ENCODE measurements at places on chromosomes 16 and 17. TPM values are rescaled to one million over a fixed set of nuclear protein-coding genes. Genes with fewer than 3 reads are reported as not detected.

GRCh38 chr16:68750193-68750695 is 13.2 kb downstream of the CDH1 start:
- no peak overlapping the region for H3K4me3 ChIP-seq
- peaks cover 6% of the 10 kb centered on the region for H3K27me3 ChIP-seq
- H3K27ac ChIP-seq = no peak overlapping the region
- H3K4me1 ChIP-seq = no peaks in the 10 kb centered on the region
- DNase-seq = no peak

- H3K36me3 ChIP-seq = no peaks in the 10 kb centered on the region
- H3K27me3 ChIP-seq = peaks cover 3% of the 10 kb centered on the region
- no peak for DNase-seq
- H3K27ac ChIP-seq = no peak overlapping the region
- H3K4me3 ChIP-seq = no peak overlapping the region
- H3K4me1 ChIP-seq = no peaks in the 10 kb centered on the region
Observed at GRCh38 chr17:33506889-33507650, 214.0 kb upstream of the ASIC2 start.

DNA sequence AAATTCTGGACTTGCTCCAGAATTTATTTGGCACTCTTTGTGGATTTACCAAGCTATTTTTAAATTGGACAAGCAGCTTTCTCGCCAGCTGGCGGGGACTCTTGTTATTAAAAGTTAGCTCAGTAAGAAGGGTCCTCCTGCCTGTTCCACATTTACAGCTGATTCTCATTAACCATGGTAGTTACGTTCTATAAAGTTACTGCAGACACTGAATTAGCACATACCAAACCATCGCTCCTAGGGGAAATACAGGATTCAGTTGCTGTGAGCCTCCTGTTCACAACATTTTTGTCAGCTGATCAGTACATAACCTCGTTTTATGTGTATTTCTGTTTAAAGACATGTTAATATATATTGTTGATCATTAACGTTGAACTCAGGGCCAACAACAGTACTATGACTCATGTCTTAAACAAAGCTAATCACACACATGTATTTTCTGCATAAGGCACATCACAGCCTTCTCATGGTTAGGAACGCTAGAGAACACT is 4.2 kb downstream of the LDAF1 start:
- peak; percentile 72 for DNase-seq
- H3K4me3 ChIP-seq = peak overlapping the region; percentile 1
- peaks cover 41% of the 10 kb centered on the region for H3K36me3 ChIP-seq
- peak overlapping the region; percentile 72 for H3K27ac ChIP-seq
- no peaks in the 10 kb centered on the region for H3K27me3 ChIP-seq

- no peak overlapping the region for H3K27ac ChIP-seq
- DNase-seq = no peak
Observed at GRCh38 chr16:11201498-11202259, 54.3 kb downstream of the SOCS1 start.

- no peak overlapping the region for H3K27ac ChIP-seq
- H3K36me3 ChIP-seq = no peaks in the 10 kb centered on the region
- H3K27me3 ChIP-seq = no peaks in the 10 kb centered on the region
- H3K4me1 ChIP-seq = peaks cover 72% of the 10 kb centered on the region
Observed at GRCh38 chr17:17763136-17763535, 73.7 kb downstream of the SREBF1 start.

GRCh38 chr16:19879241-19879792 is 5.3 kb downstream of the GPRC5B start:
- H3K36me3 ChIP-seq = no peaks in the 10 kb centered on the region
- peak overlapping the region; percentile 62 for H3K27ac ChIP-seq
- DNase-seq = no peak
- H3K4me3 ChIP-seq = no peak overlapping the region

CDH16 gene
- total RNA-seq = not detected

- no peaks in the 10 kb centered on the region for H3K27me3 ChIP-seq
- no peak for DNase-seq
- no peaks in the 10 kb centered on the region for H3K4me1 ChIP-seq
- H3K4me3 ChIP-seq = no peak overlapping the region
- no peak overlapping the region for H3K27ac ChIP-seq
Observed at GRCh38 chr16:83420206-83420760, 387.5 kb upstream of the HSBP1 start.

DNA sequence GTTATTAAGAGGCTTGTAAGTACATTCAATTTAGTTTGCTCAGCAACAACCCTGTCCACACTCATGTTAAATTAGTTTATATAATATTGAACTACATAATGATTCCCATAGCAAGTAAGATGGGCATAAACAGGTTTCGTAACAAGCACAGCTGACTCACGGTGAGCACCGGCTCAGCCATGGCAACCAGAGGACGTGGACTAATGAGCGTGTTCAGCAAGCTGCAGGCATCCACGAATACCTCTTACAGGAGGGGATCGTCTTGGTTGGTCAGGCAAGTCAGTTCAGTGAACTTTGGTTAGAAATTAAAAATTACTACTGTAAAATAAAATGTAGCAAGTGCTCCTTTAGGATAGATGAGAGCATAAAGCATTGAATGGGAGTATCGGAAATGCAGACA is 58.4 kb downstream of the ELAC2 start:
- DNase-seq = no peak
- no peaks in the 10 kb centered on the region for H3K36me3 ChIP-seq
- H3K27ac ChIP-seq = no peak overlapping the region

ACE gene
- 10.7 TPM for total RNA-seq

GRCh38 chr17:30831257-30831656 is 509 bp upstream of the ATAD5 start:
- DNase-seq = no peak
- H3K27me3 ChIP-seq = no peaks in the 10 kb centered on the region
- H3K4me1 ChIP-seq = peaks cover 4% of the 10 kb centered on the region
- no peak overlapping the region for H3K27ac ChIP-seq
- no peaks in the 10 kb centered on the region for H3K36me3 ChIP-seq

SGCA gene
- total RNA-seq = 151 TPM

GRCh38 chr17:19270347-19270703 is 33.2 kb downstream of the EPN2 start:
- no peaks in the 10 kb centered on the region for H3K27me3 ChIP-seq
- H3K27ac ChIP-seq = peak overlapping the region; percentile 20
- no peak overlapping the region for H3K4me3 ChIP-seq
- H3K36me3 ChIP-seq = no peaks in the 10 kb centered on the region

ENPP7 gene
- total RNA-seq = not detected

DNA sequence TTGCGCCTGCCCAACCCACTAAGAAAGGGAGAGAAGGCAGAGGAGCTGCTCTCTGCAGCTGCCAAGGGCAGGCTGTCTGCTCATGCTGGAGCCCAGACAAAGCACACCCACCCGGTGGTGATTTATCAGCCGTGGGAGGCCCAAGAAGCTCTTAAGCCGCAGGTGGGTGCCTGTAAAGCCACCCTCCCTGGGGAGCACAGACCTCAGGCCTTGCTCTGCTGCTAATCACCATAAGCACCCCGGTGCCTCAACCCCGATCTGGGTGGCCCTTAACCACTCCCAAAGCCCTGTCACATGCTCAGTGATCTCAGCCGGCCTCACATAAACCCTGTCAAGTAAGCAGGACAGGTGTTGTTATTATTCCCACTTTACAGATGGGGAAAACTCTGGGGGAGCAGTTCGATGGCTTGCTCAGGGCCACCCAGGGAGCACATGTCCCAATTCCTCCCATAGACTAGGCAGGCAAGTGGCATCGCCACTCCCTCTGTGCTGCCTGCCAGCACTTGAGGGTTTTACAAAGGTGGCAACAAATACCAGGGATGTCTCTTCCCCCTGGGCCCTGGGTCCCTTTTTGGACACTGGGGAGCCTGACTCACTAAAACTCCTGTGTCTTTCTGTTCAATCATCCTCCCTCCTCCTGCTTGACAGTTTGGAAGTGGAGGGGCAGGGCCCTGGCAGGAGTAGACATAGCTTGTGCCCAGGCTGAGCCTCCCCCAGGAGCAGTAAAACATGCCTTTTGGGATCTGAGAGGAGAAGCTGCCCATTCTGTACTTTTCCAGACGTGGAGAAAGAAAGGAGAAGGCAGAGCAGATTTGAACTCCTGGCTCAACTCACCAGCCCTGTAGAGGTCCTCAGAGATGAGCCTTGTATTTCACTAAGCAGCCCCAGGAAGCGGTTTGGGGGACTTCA is 299.3 kb downstream of the SOX9 start:
- no peaks in the 10 kb centered on the region for H3K36me3 ChIP-seq
- no peak for DNase-seq
- H3K27me3 ChIP-seq = no peaks in the 10 kb centered on the region
- H3K4me3 ChIP-seq = no peak overlapping the region
- H3K27ac ChIP-seq = no peak overlapping the region
- no peaks in the 10 kb centered on the region for H3K4me1 ChIP-seq

OTOP2 gene
- total RNA-seq = not detected

- H3K4me1 ChIP-seq = no peaks in the 10 kb centered on the region
- no peaks in the 10 kb centered on the region for H3K36me3 ChIP-seq
- no peaks in the 10 kb centered on the region for H3K27me3 ChIP-seq
- DNase-seq = no peak
- H3K27ac ChIP-seq = no peak overlapping the region
Observed at GRCh38 chr16:62732092-62732491, 695.9 kb upstream of the CDH8 start.

DNA sequence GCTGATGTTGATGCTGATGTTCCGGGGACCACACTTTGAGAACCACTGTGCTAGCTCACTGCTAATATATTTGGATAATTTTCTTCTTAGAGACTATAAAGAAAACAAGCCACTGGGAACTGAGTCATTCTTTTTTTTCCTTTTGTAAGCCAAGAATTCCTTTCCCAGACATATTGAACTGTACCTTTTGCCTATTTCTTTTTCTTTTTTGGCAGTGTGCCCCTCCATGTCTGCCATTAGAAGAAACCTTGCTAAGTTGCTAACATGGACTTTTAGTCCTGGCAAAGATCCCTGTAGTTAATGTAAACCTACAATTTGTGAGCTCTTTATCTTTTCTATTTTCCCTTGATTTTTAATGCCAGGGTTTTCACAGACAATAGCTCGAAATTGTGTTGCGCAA is 17.3 kb upstream of the ERCC4 start:
- no peaks in the 10 kb centered on the region for H3K36me3 ChIP-seq
- no peaks in the 10 kb centered on the region for H3K4me1 ChIP-seq
- no peak overlapping the region for H3K27ac ChIP-seq
- H3K27me3 ChIP-seq = no peaks in the 10 kb centered on the region
- no peak for DNase-seq

TGFB1I1 gene
- total RNA-seq = 37.4 TPM

DNA sequence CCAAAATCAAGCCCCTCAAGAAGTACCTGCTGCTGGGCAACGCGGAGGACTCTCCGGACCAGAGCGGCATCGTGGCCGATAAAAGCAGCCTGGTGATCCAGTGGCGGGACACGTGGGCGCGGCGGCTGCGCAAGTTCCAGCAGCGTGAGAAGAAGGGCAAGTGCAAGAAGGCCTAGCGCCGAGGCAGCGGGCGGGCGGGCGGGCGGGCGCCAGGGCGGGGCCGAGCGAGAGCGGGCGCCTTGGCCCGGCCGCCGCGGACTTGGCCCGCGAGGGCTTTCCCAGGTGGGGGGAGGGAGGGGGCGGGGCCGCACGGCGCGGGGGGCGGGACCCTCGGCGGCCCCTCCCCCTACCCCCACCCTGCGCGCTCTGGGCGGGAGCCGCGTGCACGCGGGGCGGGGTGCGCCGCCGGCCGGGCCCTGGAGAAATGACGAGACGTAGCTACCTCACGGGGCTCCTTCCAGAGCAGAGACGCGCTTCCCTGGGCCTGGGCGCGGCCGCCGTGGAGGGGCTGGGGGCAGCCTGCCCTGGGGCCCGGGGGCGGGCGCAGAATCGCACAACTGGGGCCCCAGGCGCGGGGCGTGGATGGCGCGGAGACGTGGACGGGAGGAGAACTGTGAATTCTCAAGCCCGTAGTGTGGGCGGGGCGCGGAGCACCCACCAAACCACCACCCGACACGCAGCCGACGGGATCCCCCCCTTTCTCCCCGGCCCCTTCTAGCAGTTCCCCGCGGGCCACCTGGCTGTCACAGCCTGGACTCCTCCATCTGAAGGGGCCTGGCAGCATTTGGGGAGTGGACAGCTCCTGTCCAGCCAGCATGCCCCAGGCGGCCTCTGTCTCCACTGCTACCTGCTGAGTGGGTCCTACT is 218.7 kb downstream of the NTN1 start:
- H3K4me1 ChIP-seq = peaks cover 20% of the 10 kb centered on the region
- DNase-seq = peak; percentile 84
- H3K4me3 ChIP-seq = peak overlapping the region; percentile 66
- H3K27ac ChIP-seq = peak overlapping the region; percentile 91

DNA sequence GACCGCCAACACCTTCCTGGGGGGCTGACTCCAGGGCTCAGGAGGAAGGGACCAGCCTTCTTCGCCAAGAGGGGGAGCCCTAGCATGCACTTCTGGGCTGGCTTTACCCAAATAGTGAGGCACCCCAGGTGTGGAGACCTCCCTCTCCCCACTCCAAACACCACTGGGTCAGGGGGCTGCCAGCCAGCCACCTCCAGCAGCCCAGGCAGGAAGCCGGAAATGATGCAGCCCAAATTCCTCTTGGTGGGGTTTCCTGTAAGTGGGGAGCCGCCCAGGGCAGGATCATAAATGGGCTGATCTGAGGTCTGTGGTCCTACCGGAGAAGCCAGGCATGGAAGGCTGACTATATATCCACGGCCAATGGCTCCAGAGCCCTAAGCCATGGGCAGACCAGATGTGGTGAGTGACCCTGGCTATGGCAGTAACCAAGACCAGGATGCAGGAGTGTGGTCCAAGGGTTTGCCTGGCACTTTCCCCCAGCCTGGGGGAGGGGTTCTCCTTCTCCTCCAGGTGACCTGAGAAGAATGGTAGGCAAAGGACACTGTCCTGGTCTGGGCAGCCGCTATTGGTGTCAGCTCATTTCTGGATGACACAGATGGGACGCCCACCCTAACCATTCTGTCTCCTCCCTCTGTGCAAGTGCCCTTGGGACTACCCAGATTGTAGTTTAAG is 4.2 kb downstream of the GIT1 start:
- peak; percentile 58 for DNase-seq
- H3K4me3 ChIP-seq = peak overlapping the region; percentile 47
- H3K4me1 ChIP-seq = peaks cover 48% of the 10 kb centered on the region
- peak overlapping the region; percentile 79 for H3K27ac ChIP-seq

ADORA2B gene
- total RNA-seq = 1.1 TPM

GRCh38 chr17:13740686-13741085 is 139.0 kb upstream of the HS3ST3A1 start:
- H3K4me1 ChIP-seq = no peaks in the 10 kb centered on the region
- no peaks in the 10 kb centered on the region for H3K27me3 ChIP-seq
- H3K27ac ChIP-seq = no peak overlapping the region
- H3K4me3 ChIP-seq = no peak overlapping the region
- DNase-seq = no peak

MNT gene
- total RNA-seq = 9.3 TPM

SLC9A5 gene
- total RNA-seq = 2.0 TPM

- peaks cover 16% of the 10 kb centered on the region for H3K4me1 ChIP-seq
- H3K4me3 ChIP-seq = peak overlapping the region; percentile 98
- H3K27ac ChIP-seq = peak overlapping the region; percentile 92
- no peaks in the 10 kb centered on the region for H3K36me3 ChIP-seq
Observed at GRCh38 chr17:41785859-41786226, 668 bp downstream of the JUP start.

GRCh38 chr16:79943736-79944135 is 343.2 kb upstream of the MAF start:
- H3K27me3 ChIP-seq = no peaks in the 10 kb centered on the region
- no peaks in the 10 kb centered on the region for H3K36me3 ChIP-seq
- no peak for DNase-seq
- no peak overlapping the region for H3K4me3 ChIP-seq
- no peaks in the 10 kb centered on the region for H3K4me1 ChIP-seq

Data from heart left ventricle (tissue), 16 donors.